ENCODE measurements at places on chromosomes 3 and 15.

DNA sequence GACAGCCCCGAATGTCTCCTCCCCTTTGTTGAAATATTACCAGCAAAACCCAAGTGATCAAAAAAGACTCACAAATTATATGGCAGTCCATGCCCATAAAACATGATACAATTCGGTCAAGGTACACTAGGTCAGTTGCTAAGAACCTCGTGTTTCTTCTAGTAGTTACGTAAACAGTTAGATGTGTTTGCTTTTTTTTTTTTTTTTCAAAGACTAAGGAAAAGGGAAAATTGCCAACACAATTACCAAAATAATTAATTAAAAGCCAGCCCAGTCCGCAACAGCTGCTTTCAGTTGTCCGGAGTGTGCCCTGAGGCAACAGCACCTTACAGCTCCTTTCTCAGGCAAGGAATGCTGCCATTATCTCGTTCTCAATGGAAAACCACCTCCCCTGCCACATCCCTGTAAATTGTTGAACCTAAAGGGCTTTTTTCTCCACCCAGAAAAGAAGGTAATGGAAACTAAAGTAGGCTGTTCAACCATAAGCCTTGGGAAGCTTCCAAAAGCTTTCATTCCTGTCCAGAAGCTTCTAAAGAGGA is 129.2 kb upstream of the TSC22D2 start:
- no peak for DNase-seq

DNA sequence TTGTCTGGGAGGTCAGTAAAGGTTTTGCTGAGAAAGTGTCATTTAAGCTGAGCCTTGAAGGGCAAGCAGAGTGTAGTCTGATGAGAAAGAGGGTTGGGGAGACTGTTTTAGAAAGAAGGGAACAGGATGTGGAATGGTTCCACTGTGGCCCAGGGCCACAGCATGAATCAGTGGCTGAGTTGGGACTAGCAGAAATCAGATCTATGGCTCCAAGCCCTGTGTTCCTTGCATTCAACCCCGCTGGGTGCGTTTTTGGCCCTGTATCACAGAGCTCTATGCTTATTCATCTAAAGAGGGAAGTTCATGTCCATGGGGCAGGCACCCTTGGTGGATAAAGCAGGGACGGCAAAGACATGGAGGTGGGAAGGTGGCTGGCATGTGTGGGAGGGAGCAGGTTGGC is 151.3 kb downstream of the CACNA1D start:
- DNase-seq = no peak

DNA sequence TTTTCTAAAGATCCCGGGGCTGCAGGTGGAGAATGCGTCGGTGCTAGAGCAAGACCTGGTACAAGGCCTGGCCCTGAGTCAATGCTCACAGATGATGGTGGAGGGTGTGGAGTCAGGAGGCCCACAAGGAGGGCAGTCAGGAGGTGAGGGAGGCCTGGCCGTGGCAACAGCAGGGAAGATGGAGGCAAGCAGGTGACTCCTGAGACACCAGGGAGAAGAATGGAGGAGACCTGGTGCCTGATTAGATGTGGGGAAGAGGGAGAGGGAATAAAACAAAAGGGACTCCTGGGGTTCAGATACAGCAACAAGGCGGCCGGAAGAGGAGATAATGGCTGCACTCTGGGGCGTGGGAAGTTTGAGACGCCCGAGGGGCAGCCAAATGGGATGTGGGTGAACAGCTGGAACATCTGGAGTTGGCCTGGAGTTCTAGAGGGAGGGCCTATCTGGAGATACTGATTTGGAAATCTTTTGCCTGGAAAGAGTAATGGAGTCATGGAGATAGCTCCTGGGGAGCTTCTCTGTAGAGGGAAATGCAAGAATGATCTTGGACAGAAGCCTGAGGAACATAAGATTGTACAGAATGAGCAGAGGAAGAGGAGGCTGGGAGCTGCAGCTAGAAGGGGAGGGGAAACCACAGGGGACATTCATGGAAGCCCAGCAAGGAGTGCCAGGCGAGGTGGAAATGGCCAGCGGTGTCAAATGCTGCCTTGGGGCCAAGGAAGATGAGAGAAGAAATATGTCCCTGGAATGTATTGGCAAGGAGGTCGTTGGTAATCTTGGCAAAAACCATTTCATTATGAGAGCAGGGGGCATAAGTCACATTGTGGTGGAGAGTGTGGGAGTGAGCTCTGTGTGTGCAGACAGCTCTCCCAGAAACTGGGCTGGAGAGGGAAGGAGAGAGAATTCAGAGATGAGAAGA is 67.5 kb upstream of the CORO2B start:
- no peak for DNase-seq

- no peak for DNase-seq
These were observed 109.7 kb downstream of the LRRK1 start for GRCh38 chr15:101028772-101029438.

- DNase-seq = no peak
These were observed 8.3 kb upstream of the CLEC3B start for GRCh38 chr3:45017821-45018220.

GRCh38 chr3:95434491-95434890 is 1371.6 kb downstream of the NSUN3 start:
- DNase-seq = no peak

DNA sequence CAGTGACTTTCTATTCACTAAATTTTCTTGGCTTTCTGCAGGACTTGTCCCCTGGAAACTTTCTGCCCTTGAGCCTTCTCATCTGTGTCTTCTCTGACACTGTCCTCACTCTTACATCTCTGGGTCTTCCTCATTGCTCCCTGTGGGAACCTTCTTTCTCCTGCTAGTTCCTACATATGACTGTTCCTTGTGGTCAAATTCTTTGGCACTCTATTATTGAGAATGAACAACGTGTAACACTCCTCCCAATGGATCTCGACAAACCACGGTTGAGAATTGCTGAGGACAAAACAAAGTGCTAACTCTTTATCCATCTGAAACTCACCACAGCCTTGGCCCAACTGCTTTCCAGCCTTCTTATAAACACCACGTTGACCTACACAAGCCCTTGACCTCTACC is 3.5 kb upstream of the FAM81A start:
- no peak for DNase-seq

GRCh38 chr3:125322166-125322565 is 53.0 kb downstream of the ZNF148 start:
- no peak for DNase-seq

- no peak for DNase-seq
These were observed 15.9 kb upstream of the OCA2 start for GRCh38 chr15:28114721-28115622.

DNA sequence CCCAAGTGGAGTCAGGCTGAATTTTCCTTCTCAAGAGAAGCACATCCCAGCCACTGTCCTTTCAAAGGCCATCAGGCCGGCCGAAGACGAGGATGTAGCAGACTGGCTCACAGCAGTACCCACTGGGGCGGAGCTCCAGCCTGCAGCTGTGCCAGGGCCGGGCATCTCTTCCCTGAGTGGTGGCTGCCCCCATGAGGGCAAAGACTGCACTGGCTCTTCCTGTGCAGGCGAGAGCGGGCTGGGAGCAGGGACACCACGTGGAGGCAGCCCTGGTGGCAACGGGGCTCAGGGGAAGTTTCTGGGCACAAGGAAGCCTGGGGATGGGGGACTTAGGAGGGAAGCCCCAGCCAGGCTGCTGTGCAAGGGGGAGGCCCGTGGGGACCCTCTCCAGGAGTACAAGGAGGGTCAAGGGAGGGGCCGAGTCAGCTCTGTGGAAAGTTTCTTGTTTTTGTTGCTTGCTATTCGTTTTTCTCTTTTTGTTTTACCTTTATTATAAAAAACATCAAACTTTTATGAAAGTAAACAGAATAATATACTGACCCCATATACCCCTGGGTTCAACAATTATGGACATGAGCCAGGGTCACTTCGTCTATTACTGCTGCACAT is 66.1 kb downstream of the RPN1 start:
- DNase-seq = no peak

GRCh38 chr3:27827041-27827440 is 104.9 kb upstream of the EOMES start:
- no peak for DNase-seq

DNA sequence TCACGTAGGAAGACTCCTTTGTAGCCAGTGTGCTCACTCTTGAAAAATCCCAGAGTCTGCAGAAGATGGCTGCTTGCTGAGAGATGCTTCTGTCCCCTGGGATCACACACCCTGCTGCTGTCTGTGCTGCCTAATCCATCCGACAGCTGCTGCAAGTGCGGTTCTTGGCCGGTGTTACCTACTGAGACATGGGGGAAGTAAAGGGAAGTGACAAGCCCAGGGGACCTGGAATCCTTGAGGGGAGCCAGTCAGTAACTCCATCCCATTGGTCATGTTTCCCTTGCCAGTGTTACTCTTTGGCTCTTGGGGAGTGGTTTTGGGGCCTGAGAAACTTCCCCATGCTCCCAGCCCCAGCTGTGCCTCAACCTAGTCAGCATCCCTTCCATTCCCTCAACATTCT is 8.3 kb upstream of the CPNE9 start:
- no peak for DNase-seq

GRCh38 chr3:172132721-172133311 is 93.4 kb downstream of the FNDC3B start:
- DNase-seq = no peak

DNA sequence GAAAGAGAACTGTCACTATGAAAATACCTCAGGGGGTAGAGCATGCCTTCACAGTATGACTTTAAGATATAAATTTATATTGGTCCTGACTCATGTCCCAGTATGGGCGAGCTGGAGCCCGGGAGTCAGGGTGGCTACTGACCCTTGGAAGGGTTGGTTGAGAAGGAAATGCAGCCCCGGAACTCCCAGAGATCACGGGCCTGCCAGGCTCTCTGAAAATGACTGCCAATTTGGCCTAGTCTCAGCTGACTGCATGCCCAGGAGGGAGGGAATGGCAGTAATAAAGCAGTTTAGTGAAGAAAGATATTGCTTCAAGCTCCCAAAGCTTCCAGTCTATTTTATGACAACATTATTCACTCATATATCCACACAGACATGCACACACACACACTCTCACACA is 299.0 kb downstream of the NR2F2 start:
- no peak for DNase-seq

DNA sequence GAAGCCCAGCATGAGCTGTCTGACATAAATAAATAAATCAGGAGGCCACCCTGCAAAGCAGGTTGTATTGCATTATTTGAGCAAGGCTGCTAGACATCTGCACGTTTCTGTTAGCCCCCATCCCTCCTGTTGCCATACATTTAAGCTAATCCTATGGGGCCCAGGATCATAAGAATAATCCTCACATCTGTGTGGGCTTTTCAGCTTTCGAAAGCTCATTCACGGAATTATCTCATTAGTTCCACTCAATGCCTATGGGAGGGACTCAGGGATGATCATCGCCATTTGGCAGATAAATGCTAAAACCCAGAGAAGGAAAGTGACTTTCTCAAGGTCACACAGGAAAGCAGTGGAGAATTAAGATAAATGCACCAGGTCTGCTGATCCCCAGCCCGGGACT is 123.4 kb downstream of the TLE3 start:
- no peak for DNase-seq

- DNase-seq = no peak
These were observed at the start of gene IGSF10 for GRCh38 chr3:151460774-151461450. TSS of gene IGSF10 (minus strand) at chr3:151461061. CDS start at chr3:151458709, 2,352 bp downstream.

DNA sequence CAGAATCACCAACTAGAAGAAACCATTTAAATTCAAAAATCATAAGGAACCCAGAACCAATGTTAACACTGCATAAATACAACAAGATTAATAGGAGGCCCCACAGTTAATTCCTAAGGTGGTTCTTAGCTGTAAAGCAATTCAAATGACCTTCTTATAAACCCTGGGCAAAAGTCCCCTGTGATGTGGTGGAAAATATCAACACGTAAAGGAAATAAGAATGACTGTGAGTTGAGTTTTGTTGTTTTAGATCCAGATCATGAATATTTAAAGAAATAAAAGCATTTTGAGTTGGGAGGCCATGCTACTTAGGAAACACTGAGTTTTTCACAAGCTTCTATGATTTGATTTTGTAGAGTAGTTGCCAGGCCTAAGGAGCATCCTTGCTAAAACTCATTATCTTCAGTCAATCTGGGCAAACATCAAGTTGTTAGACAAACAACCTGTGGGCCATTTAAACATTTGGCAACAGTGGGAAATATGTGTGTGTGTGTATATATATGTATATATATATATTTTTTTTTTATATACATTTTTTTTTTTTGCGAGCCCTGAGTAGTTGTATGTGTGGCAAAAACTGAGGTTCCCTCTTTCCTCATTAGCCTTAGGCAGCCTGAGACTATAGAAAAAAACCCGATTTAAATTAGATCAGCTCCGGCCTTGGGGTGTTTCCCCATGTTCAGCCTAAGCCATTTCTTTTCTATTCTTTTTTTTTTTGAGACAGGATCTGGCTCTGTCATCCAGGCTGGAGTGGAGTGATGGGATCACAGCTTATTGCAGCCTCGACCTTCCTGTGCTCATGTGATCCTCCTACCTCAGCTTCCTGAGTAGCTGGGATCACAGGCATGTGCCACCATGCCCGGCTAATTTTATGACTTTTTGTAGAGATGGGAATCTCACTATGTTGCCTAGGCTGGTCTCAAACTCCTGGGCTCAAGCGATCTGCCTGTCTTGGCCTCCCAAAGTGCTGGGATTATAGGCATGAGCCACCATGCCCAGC is 8.0 kb upstream of the PXK start:
- DNase-seq = no peak

Measured in omental fat pad (tissue), 4 donors.